ENCODE measurements at places on chromosomes 13 and 19.
A peak's percentile ranks its signal among the peaks of the same experiment; 100 is the strongest.

GRCh38 chr13:88339271-88339741, 668.1 kb downstream of the SLITRK5 start:
- no peak for DNase-seq

GRCh38 chr19:16325161-16325527, 518 bp downstream of the KLF2 start:
- DNase-seq: peak; percentile 17

DNA sequence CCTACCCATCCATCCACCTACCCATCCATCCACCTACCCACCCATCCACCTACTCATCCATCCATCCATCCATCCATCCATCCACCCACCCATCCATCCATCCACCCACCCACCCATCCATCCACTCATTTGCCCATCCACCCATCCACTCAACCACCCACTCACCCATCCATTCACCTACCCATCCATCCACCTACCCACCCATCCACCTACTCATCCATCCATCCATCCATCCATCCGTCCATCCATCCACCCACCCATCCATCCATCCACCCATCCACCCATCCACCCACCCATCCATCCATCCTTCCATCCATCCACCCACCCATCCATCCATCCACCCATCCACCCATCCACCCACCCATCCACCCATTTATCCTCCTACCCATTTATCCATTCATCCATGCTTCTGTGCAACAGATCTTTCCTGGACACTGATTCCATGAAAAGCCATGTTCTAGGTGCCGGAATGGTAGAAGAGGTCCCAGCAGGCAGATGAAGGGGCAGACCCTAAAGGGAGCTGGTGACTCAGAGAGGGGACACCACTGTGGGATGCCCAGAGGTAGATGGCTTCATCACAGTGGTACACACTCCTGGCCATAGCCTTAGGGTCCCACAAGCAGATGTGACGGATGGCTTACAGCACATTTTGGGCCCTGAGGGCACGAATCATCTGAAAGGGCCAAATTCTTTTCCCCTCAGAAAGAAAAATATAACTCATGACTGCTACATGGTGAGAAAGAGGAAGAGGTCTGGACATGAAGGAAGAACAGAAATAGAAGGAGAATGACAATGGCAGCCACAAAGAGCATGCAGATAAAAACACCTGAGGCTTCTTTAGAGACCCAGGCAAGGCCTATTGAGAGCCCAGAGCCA, 76.0 kb downstream of the KCTD15 start:
- DNase-seq: no peak

- DNase-seq: no peak
Observed at GRCh38 chr13:29361716-29362115, 233.8 kb downstream of the SLC7A1 start.

GRCh38 chr19:6476155-6476895, 5.3 kb downstream of the DENND1C start:
- DNase-seq: no peak

GRCh38 chr13:103164251-103164650, 98.0 kb upstream of the SLC10A2 start:
- no peak for DNase-seq

DNA sequence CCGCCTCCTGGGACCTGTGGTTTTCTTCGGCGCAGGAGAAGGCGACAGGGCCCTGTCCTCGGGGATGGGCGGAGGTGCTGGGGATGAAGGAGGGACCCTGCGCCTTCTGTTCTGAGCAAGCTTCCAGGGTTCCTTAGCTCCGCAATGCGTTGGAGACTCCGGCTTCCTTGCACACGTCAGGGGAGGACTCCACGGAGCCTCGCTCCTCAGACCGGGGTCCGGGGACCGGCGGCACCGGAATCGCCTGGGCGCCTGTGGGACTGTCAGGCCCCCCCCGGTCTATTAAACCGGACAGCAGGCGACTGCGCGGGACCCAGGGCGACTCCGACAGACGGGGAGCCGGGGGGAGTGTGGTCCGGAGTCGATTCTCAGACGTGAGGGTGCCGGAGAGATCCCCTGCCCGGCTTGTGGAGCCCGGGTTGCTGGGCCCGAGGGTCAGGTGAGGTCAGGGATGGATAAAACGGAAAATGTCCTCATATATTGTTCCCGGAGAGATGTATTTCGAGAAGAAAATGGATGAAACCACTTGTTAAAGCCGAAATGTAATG, 227.4 kb downstream of the TEX29 start:
- DNase-seq: no peak

GRCh38 chr19:33393286-33394005, 19.9 kb downstream of the CEBPG start:
- no peak for DNase-seq

DNA sequence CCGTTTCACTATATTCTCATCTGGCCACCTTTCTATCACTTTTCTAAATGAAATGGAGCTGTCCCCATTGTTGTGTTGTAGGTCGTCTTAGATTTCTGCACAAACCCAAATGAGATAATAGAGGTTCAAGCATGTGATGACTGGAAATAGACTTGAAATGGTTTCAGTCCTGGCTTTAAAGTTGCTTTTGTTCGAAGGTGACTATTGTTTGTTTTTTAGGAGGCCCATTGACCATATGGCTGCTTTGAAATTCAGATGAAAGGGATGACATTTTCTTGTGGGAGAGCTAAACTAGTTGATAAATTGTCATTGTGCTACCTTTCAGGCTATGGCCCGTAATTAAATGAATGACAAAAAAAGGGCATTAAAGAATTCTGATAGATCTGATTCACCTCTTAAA, 583.7 kb downstream of the GPC6 start:
- no peak for DNase-seq

GRCh38 chr13:76992548-76993001, 694 bp downstream of the CLN5 start:
- DNase-seq: no peak

DNA sequence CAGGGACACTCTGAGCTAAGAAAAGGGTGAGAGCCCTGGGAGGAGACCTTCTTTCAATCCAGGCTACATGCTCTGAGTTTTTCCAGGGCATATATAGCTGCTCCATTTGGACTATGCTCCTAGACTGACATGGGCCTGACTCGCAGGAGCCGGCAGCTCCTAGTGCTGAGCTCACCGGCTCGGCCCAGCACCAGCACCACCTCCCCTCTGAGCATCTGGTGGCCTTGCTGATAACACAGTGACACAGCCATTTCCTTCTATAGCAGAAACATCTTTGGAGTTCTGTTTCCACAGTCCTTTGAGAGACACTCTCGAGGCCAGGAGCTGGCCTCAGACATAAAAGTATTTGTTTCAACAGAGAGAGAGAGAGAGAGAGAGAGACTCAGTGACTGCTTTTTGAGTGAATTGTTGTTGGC, 184.9 kb downstream of the TM9SF2 start:
- DNase-seq: no peak

DNA sequence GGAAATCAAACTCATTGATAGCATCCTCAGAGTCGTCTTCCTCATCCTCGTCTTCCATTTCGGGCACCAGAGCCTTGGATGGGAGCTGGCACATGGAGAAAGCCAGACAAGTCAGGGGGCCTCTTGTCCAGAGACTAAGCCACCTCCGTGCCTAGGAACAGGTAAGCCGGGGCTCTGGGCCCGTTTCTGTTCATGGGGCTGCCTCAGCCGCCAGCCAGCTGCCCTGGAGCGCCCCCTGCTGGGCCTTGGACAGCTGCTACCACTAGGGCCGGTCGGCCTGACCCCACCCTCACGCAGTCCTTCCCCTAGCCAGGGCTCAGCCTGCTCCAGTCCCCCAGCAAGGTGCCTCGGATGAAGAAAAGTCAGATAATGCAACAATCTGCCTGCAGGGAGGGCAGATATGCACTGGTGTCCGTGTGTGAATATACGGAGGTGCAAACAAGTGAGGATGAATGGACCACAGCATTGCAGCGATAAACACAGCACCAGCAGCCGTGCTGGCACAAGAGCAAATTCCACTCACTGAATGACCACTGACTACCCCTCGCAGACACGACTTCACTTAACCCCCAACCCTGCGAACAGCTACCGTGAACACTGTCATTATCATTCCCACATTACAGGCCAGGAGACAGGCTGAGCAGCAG, 11.9 kb upstream of the PRKD2 start:
- no peak for DNase-seq

All from NCI-H2029 (cell line).